ENCODE measurements at places on chromosomes 11 and 22.

- no peak for DNase-seq
Observed at GRCh38 chr11:106957030-106957482, 61.2 kb downstream of the GUCY1A2 start.

DNA sequence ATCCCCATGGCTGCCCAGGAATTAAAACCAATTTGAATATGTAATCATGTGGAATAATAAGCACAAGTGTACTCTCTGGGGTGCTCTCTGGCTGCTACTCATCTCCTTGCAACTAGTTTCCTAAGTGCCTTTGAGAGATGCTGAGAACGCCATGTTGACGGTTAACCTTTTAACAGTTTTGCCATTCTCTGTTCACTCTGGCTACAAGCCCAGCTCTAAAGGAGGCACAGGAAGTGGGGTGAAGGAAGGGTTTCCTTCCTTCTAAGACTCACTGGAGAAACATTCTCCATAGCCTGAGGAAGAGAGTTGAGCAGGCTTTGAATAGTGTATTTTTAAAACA is 122.0 kb upstream of the ZC3H12C start:
- no peak for DNase-seq

GRCh38 chr11:28963187-28963586 is 855.0 kb downstream of the METTL15 start:
- no peak for DNase-seq

GRCh38 chr11:90234977-90235376 is 12.1 kb upstream of the CHORDC1 start:
- DNase-seq: no peak

- DNase-seq: no peak
Observed at GRCh38 chr11:65206901-65207300, 25.2 kb downstream of the CAPN1 start.

GRCh38 chr11:9176136-9176535 is 84.7 kb upstream of the SCUBE2 start:
- DNase-seq: no peak

GRCh38 chr22:38481162-38481870 is 13.4 kb downstream of the KDELR3 start:
- DNase-seq: no peak

DNA sequence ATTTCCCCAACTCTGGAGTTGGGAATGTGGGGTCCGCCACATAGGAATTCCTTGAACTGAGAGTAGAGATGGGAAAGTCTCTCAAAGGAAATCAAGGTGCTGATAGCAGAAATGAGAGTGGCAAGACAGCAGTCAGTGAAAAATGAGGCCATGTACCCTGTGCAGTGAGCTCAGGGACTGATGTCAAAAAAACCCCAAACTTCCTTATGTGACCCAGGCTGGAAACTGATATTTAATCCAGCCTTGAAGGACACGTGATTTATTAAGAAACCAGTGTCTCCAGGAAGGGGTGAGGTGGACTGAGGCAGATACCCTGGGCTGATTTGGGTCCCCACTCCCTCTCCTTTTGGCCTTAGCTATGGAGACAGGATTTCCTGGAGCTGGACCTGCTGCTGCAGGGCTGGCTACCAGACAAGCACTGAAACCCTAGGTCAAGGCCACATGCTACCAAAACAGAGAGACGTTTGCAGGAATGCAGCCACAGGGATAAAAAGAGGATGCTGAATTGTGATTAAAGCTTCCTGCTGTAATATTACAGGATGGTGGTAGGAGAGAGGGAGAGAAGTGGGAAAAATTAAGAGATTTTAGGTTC is 25.3 kb upstream of the FCHSD2 start:
- no peak for DNase-seq

- peak; percentile 30 for DNase-seq
Observed at GRCh38 chr11:123707606-123708205, 33.8 kb downstream of the ZNF202 start.

Measured in GM12878 (cell line).